ENCODE measurements at places on chromosomes 4 and X. TPM values are rescaled to one million over a fixed set of nuclear protein-coding genes. Genes with fewer than 3 reads are reported as not detected.
A peak's percentile ranks its signal among the peaks of the same experiment; 100 is the strongest.

WNK3 gene
- 22.8 TPM for total RNA-seq

SRPK3 gene
- not detected for total RNA-seq

CXCL10 gene
- total RNA-seq, result not detected

TIGD4 gene
- total RNA-seq, result 2.0 TPM

DNA sequence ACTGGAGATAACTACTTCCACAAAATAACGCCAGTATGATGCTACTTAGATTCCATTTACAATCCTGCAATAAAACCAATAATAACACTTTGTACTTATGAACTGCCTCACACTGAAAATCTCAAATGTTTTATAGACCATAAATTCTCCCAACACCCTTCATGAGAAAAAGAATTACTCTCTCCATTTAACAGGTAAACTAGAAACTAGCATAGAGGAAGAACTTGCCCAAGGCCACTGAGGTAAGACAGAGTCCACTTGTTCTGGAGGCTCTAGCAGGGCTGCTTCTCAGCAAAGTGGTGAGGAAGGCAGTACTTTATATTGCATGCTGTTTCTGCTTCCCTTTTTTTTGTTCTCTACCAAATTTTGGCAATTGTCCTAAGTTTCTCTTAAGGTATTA lies 11.5 kb upstream of the BMP3 start:
- DNase-seq, result no peak

DNA sequence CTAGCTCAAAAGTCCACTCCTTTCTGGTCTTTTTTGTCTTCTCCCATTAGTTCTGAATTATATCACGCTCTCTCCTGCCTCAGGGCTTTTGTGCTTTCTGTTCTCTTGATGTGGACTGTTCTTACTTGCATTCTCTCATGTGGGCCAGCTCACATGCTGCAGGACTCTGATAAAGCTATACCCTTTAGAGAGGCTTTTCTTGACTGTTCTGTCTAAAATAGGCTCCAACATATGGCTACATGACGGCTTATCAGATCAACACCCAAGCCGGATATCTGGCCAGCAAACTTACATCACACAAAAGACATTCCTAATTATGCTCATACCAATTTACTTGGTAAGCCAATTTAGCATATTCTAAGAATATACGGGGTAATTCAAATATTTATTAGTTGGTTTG lies 1494.5 kb downstream of the TECRL start:
- no peak for DNase-seq

- no peak for DNase-seq
Observed at GRCh38 chrX:118666521-118666920, 60.9 kb upstream of the IL13RA1 start.

- DNase-seq, result no peak
Observed at GRCh38 chr4:152940461-152940860, 4.3 kb downstream of the FHDC1 start.

- DNase-seq, result peak; percentile 64
Observed at GRCh38 chr4:156970501-156971164, 966 bp downstream of the PDGFC start.

- no peak for DNase-seq
Observed at GRCh38 chr4:177480795-177481194, 38.6 kb upstream of the AGA start.

DNA sequence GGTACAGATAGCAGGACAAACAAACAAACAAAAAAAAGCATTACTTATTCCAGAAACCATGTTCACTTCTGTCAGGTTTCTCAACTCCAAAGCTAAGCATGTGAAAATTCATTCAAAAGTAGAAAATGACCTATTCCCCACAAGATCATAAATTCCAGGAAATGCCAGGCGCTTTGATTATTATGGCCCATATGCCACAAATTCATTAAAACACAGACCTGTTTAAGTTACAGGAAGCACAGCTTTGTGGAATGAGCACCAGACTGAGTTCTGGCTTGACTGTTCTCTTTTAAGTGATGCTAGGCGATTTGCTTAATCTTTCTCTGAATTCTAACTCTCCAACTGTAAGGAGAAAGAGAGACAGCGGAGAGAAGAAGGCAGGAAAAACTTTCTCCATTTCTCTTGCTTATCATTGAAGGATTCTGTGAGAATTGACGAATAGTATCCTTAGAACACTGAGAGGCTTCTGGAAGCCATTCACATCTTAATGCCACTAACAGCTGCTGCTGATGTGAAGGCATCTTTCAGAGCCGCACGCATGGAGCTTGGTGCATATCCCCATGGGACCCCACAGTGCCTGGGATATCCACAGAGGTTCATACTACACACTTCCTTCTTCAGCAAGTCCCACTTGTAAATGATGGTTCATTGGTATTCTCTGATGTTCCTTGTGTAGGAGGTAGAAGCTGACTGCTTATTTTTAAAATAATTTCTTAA lies 138.0 kb downstream of the ZNF674 start:
- no peak for DNase-seq

DNA sequence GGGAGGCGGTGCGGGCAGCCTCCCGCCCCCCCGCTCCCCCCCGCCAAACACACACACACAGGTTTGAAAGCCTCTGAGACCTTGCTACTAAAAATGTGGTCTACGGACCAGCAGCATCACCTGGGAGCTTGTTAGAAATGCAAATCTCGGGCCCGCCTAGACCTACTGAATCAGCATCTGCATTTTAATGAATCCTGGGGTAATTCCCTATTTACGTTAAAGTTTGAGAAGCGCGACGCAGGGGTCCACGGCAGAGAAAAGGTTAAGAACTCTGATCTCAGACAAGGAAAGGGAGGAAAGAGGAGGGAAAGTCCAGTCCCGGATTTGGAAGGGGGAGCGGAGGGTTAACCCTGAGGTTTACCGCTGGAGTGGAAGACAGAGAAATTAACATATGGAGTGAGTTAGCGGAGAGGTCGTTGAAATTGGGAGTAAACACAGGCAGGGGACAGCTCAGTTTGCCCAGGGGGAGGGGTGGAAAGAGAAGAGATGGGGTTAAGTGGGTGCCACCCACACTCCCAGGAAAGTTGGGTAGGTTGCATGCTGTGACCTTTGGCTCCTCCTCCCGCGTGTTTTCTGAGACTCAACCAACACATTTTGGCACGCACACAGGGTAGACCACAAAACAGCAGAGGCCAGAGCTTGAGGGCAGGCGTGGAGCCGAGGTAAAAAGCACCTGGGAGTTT lies 483.6 kb downstream of the BCOR start:
- DNase-seq, result peak; percentile 72

DNA sequence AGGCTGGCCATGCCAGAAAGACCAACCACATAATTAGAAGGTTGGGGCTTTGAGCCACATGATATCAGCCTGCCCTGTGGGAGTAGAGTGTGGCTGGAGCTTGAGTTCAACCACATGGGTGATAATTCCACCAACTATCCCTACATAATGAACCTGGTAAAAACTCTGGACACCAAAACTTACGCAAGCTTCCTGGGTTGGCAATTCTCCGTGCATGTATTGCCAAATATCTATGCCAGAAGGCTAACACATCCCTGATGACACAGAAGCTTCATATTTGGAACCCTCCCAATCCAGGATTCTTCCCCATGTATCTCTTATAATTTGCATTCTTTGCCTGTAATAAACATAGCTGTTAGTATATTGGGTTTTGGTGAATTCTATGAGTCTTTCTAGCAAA lies 68.2 kb downstream of the FUNDC1 start:
- no peak for DNase-seq

Measured in H9 (cell line).